ENCODE measurements at places on chromosomes 1 and 21.

GRCh38 chr1:204127597-204128242 is 24.1 kb downstream of the ETNK2 start:
- DNase-seq: peak; percentile 82

DNA sequence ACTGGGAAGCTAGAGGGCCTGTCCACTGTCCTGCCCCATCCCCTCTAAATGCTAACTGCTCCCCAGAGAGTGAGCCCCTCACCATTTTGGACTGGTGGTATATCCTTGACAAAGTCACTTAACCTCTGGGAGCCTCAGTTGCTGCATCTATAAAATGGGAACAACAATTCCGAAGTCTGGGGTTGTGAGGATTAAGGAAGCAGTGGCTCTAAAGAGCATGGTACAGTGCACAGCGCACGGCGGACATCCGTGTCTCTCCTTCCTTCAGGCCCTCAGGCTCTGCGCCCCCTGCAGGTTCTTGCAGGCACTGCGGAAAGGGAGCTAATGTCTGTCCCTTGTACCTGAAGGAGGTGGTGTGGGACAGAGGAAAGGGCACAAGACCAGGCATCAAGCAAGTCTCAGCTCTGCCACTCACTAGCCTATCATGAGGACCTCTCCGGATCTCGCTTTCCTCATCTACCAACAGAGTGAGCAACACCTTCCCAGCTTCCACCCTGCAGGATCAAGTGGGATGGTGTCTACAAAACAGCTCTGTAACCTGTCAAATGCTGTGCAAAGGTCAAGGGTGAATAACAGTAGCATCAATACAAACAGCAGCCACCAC is 20.1 kb downstream of the ECE1 start:
- DNase-seq: peak; percentile 94

DNA sequence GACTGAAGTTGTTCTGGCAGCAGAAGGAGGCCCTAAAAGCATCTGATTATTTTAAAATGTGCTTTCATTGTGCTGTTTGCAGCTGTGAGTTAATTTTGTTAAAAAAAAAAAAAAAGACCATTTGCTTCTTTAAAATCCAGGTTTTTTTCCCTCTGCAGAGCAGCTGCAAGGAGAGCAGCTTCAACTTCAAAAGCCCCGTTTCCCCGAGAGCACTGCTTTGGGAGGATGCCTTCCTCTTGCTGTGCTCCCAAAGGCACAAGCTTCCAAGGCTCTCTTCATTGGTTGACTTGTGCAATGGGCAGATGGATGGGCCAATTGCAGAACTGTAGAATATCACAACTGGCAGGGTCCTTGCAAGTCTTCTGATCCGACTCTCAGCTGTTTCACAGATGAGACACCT is 459.2 kb upstream of the PKN2 start:
- DNase-seq: no peak

DNA sequence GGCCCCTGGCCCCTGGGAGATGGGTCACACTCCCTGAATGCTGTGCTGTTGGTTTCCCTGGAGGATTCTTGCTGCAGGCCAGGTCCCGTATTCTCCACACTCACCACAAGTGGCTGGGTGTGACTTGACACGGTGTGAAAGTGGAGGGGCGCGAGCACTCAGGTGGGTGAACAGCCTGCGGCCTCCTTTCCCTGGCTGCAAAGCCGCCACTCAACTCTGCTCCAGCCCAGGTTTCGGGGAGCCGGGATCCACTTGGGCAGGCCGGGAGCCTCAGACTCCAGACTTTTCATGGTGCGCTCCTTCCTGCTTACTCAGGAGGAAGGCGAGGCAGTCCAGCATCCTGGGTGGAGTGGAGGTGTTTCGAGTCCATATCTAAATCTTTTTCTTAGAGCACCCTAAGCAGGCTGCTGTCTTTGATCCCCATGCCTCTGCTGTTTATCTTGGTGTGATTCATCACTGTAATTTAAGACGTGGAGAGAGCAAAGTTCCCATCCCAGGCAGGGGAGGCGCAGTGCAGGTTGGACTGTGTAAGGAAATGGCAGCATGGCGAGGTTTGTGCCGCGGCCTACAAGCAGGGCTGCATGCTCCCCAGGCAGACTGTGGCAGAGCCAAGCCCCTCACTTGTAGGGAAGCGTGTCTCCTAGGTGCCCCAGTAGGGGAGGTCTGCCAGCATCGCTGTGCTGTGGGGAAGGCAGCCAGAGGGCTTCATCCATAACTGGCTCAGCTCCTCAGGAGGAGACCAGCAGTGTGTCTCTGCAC is 29.6 kb downstream of the VANGL1 start:
- no peak for DNase-seq

All from GM23338 (cell line).